GM04504 (cell line): ENCODE measurements at places on chromosomes 2 and 18.
A peak's percentile ranks its signal among the peaks of the same experiment; 100 is the strongest.

DNA sequence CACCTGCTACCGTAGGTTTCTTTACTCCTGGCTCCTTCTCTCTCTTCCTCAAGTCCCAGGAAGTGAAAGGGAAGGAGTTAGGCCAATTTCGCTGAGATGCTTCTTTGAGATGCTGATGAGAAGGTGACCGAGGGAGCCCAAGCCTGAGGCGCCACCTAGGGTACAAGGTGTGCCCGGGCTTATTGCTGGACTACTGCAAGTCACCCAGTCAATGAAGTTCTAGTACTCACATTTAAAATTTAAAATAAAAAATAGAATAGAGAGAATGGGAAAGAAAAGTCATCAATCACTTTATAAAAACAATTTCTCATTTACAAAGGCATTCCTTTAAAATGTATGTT lies 45.3 kb downstream of the ACAA2 start:
- peak; percentile 12 for DNase-seq

DNA sequence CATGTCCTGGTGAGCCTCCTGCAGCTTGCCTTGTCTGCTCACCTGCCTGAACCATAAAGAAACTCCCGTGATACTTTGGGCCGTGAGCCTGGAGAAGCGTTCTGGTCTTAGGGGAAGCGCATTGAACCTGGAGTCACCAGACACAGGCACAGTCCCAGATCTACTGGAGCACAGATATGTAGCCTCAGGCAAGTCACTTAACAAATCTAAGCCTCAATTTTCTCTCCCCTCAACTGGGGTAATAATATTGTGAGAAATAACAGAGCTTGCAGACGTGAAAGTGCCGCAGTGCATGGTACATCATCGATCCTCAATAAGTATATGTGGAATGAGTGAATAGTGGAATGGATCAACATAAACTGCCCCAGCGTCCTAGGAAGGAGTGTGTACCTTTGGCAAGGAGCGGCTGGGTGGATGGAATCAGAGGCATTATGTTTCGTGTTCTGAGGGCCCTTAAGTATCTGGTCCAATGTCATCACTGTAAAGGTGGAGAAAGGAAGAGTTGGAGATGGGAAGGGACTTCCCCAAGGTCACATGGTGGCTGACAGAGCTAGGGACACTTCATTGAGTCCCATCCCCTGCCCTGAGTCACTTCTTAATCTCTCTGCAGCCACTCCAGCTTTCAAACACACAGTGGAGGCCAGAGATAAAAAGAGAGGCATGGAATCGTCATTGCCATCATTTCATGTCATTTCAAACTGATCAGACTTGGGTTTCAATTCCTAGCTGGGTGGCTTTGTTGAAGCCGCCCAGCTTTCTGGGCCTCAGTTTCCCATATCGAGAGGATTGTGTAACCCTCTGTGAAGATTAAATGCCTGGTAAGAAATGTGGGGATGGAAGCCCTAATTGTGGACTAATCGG lies 172.4 kb downstream of the DDX1 start:
- no peak for DNase-seq

DNA sequence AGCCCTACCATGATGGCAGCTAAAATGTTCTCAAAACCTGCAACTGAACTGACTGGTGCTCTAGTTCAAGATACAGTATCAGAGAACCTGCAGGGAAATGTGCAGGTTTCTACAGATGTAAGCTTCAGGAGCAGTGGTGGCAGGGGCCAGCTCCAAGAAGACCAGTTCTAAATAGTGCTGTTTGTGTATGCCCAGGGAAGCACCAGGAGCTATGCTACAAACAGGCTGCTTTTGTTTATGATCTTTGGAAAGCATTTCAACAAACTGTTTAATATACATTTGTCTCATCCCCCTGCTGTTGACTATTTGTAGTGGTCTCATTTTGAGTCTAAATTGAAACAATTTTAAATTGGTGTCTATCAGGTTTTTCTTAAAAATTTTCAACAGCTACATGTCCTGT lies 20.7 kb downstream of the FZD5 start:
- no peak for DNase-seq

DNA sequence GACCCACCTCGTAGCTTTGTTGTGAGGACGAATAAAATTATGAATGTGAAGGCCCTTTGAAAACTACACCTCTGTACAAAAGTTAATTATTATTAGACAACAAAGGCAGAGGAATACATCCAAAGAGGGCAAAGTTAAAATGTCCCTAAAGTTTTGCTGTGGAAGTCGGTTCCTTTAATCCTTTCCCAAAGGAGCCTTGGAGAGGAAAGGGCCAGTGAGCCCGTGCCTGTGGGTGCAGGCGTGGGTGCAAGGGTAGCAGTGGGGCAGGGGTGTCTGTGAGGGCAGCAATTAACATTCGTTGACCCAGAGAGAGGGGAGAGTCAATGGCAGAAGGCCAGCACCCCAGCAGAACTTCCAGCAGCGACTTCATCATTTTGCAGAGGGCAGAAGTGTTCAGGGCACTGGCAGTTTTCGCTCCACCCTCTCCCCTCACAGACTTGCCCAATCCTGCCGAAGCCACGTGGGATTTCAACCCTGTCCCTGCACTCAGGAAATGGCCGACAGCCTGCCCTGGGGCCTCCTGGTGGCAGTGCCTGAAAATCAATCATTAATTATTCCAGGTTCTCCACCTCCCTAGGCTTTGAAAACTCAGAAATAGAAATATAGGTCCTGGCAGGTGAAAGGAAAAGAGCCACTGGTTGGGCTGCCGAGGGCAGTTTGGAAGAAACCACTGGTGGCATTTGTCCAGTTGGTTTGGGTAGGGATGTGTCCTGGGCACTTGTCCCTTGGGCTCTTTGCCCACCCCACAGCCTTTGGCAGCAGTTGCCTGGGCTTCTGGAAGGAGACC lies 4.2 kb upstream of the PAX8 start:
- DNase-seq: no peak

DNA sequence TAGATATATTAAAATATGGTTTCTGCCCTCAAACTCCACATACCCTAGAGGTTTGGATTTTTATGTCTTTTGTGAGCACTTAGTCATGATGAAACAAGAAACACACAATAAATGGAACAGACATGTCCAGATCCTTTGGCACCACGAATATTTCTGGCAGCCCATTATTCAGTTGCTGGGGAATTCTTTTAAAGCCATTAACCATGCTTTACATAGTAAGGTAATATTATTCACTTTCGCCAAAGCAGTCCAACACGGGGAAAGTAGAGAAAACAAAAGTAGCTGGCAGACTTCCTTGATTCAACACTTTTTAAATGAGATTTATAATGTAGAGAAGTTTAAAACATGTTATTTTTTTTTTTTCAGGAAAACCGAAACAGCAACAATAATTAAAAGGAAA lies 235.4 kb downstream of the PIEZO2 start:
- no peak for DNase-seq

GRCh38 chr2:88831792-88832248 lies 140.3 kb downstream of the RPIA start:
- DNase-seq: no peak
